Right atrium auricular region (tissue), 2 donors: ENCODE measurements at places on chromosomes 6 and 20. TPM values are rescaled to one million over a fixed set of nuclear protein-coding genes. Genes with fewer than 3 reads are reported as not detected.

DNA sequence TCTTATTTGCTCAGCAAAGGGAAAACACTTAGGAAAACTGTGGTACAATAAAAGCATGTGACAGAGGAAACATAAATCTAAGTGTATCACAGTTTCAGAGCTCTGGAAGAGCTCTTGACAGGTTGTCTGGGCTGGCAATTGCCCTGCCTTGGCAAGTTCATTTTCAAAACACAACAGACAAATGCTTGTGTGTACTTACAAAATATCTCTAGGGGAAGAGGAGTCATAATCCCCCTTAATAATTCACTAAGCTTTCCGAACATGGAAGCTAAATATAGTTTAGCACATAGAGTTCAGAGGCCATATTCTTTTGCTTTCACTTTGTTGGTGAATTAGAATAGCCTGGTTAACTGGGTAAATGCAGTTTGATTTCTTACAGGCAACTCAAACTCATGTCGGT lies 211.6 kb upstream of the THEMIS start:
- DNase-seq = no peak

GRCh38 chr20:31579245-31579644 lies 25.8 kb upstream of the ID1 start:
- no peak for DNase-seq

DNA sequence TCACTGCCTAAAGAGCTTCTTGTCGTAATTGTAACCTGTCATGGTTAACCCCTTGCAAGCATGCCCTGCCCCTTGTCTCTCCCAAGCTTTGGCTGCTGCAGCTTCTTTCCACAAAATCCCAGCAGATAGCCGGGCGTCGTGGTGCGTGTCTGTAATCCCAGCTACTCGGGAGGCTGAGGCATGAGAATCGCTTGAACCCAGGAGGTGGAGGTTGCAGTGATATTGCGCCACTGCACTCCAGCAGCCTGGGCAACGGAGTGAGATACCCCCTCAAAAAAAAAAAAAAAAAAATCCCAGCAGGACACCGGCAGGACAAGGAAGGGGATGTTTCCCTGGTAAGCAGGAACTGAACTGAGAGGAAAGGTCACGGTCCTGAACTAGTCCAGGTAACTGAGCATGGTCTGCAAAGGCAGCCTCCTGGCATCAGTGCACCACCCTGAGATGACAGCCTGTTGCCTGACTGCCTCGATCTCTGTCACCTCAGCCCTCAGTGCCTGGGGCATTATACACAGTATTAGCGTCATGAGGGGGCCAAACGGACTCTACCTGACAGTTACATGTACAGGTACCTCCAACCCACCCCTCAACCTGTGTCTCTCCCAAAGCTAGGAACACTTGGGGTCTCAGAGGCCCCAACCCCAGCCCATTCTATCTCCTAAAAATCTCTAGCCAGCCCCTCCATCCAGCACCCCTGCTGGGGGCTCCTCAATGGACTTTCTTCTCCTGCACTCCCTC lies 1.8 kb downstream of the LZTS3 start:
- DNase-seq = no peak

Gene GPR63
- 0.86 TPM for total RNA-seq

Gene ETV7
- 0.43 TPM for total RNA-seq

Gene SIGLEC1
- 3.9 TPM for total RNA-seq
